ENCODE measurements at places on chromosomes 12 and 14.

DNA sequence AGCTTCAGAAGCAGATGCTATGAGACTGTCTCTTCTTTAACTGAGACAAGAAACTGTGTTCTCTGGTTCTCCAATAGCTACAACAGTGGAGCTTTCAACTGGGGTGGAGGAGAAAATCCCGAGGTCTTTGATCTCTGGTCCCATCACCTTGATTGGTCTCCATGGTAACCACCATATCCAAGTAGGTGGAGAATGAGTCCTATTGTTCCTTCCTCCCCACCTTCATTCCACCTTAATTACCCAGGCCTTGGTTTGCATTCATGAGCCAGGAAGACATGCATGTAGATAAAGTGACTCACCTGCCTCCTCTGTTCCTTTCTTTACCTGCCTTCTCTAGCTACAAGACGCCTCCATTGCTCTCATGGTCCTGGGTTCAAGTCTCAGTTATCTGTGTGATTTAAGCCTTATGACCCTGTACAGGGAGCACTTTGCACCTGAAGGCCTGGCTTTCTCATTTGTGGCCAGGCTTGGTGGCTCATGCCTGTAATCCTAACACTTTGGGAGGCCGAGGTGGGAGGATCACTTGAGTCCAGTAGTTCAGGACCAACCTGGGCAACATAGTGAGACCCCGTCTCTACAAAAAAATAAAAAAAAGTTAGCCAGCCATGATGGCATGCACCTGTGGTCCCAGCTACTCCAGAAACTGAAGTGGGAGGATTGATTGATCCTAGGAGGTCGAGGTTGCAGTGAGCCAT, 157.7 kb upstream of the TBX3 start:
- no peak for DNase-seq

- DNase-seq: no peak
These were observed 41.6 kb downstream of the ITPR2 start for GRCh38 chr12:26791301-26791791.

GRCh38 chr14:89986462-89987160, 30.9 kb downstream of the TDP1 start:
- no peak for DNase-seq

GRCh38 chr14:100100032-100100703, 34.9 kb downstream of the EVL start:
- no peak for DNase-seq

DNA sequence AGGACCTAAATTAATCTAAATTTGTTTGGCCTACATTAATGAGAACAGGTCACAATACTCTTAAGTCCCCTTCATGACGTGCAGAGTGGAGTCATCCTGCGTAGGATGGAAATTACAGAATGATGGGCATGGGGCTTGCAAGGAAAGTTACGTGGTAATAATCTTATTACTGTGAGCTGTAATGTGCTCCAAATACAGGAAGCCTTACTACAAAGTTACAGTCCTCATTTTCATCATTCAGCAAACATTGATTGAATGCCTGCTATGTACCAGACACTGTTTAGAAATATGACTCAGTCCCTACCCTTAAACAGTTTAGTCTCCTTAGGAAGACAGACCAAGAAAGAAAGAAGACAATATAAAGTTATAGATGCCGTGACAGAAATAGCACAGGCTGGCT, 9.4 kb downstream of the HIGD1C start:
- DNase-seq: no peak

DNA sequence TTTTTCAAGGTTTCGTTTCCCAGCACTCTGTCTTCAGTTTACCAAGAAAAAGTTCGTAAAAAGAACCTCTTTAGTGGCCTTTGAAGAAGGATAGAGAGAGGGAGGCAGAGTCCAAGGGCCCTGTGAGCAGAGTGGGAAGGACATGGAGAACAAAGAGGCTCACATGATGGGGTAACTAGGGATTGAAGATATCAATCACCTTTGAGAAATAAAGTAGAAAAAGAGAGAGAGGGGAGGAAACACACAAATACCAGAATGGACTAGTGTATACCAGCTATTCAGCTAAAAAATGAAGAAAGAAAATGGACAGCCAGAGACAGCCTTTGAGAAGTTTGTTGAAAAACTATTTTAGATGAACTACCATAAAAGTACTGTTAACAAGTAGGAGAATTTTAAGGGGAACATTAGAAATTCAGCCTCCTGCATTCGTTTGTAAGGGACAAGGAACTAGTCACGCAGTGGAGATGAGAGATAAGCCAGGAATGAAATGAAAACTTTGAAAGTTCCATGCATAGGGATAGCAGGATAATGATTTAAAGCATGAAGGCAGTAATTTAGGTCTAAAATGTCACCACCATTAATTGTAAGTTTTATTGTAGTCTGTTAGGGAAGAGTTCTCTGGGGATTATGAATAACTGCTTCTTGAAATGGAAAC, 82.1 kb downstream of the SPTSSA start:
- no peak for DNase-seq

GRCh38 chr12:46574847-46575246, 202.3 kb upstream of the SLC38A2 start:
- no peak for DNase-seq

DNA sequence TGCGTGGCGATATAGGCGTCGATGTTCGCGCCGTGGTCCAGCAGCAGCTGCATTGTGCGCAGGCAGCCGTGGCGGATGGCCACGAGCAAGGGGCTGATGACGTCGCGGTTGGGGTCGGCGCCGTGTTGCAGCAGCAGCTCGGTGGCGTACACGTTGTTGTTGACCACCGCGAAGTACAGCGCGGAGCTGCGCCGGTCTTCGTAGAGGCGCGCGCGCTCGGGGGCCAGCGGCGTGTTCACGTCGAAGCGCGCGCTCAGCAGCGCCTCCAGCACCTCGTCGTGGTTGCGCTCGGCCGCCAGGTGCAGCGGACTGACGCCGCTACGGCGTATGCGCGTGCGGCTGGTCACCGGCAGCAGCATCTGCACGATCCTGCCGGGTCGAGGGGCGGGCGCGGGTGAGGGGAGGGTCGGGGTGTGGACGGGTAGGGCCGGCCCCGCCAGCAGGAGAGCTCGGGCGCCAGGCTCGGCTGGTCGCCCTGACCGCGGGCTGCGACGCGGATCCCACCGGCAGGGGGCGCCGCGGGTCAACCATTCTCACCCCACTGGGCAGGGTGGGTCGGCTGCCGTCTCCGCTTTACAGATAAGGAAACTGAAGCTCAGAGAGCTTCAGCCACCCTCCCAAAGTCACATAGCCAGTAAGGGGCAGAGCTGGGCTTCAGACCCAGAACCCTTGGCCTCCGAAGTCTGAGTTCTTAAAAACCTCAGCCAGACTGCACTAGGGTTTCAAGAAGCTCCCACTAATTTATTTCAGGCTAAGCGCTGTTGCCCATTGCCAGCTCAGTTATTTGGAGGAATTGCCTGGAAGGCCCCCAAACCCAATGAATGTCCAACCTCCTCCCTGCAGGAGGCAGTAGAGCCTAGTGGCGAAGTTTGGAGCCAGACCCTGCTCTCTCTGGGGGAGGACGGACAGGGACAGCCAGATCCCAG, 12.4 kb downstream of the FAM181A start:
- DNase-seq: peak; percentile 92

- no peak for DNase-seq
These were observed 40.6 kb upstream of the TAS2R42 start for GRCh38 chr12:11227373-11227772.

DNA sequence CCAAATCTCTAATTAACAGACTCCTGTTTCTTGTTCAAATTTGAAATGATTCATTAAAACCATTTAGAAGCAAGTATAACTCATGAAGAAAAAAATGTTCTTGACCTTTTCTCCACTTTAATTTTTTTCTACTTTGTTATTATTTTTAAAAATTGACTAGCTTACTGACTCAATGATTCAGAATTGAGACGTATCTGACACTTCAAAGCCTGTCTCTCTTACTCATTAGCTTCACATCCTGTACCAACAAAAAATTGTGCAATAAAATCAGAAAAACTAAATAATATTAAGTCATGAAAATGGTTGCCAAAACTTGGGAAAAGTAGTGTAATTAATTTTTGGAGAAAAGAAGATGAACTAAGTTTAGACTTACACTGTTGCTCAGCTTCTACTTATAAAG, 331.2 kb downstream of the SLC16A7 start:
- no peak for DNase-seq

- DNase-seq: no peak
These were observed 8.7 kb upstream of the CYP46A1 start for GRCh38 chr14:99675382-99675835.

GRCh38 chr14:92635031-92635430, 113.4 kb downstream of the LGMN start:
- no peak for DNase-seq

- no peak for DNase-seq
These were observed 44.8 kb downstream of the BCL2L14 start for GRCh38 chr12:12115514-12115913.

DNA sequence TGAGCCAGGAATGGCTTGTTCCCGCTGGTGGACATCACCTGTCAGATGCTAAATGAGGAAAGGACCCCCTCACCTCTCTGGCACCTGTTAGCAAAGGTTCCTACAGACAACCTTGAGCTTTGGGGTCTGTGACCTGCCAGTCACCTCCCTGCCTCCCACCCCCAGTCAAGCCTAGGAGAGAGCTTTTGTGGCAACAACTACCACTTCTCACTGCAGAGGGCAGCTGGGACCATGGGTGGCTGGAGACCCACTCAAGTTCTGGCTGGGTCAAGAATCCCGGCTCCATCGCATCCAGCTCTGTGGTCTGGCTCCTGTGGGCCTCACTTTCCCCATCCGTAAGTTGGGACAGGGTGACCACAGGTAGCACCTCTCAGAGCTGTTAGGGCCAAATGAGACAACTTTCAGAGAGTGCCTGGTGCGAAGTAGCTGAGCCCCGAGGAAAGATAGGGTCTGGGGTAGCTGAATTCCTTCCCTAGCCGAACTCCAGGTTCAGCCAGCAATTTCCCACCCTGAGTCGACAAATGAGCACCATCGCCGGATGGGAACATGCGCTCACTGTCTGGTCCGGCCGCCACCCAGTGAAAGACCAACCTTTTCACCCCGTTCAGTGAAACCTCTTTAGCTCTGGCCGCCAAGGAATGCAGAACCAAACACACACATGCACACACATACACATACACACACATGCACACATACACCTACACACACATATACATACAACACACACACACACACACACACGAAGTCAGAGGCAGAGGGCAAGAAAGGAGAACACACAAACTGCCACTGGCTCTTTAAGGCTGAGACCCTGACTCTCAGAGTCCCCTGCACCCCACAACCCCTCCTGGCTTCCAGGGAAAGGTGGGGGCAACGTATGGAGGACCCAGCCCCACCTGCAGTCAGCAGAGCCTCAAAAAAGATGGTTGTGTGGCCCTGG, 1.9 kb downstream of the TMEM119 start:
- DNase-seq: no peak

DNA sequence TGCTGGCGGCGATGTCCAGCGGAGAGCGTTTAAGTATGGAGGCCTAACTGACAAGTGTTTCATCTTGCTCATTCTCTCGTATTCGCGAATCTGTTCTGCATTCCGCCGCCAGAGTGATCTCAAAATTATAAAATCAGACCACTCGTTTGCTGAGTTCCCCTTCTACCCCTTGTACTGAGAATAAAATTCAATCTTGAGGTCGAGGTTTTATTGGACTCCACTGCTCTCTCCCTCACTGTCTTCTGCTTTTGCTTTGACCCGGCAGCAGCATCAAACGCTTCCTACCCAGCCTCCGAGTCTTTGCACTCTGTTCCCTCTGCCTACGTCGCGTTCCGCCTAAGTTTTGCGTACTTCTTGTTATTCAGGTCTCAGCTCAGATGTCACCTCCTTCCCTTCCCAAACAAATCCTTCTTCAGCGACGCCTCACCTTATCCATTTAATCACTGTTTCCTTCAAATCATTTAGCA, 462 bp downstream of the KNTC1 start:
- peak; percentile 58 for DNase-seq

- DNase-seq: no peak
These were observed 84.1 kb downstream of the TTC7B start for GRCh38 chr14:90732139-90732538.

DNA sequence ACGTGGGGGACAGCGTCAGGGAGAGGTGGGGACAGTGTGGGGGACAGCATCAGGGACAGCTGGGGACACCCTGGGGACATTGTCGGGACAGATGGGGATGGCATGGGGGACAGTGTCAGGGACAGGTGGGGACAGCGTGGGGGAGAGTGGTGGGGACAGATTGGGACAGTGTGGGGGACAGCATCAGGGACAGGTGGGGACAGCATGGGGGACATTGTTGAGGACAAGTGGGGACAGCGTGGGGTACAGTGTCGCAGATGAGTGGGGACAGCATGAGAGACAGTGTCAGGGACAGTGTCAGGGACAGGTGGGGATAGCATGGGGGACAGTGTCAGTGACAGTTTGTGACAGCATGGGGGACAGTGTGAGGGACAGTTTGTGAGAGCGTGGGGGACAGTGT, 240.9 kb downstream of the TMEM121 start:
- no peak for DNase-seq

DNA sequence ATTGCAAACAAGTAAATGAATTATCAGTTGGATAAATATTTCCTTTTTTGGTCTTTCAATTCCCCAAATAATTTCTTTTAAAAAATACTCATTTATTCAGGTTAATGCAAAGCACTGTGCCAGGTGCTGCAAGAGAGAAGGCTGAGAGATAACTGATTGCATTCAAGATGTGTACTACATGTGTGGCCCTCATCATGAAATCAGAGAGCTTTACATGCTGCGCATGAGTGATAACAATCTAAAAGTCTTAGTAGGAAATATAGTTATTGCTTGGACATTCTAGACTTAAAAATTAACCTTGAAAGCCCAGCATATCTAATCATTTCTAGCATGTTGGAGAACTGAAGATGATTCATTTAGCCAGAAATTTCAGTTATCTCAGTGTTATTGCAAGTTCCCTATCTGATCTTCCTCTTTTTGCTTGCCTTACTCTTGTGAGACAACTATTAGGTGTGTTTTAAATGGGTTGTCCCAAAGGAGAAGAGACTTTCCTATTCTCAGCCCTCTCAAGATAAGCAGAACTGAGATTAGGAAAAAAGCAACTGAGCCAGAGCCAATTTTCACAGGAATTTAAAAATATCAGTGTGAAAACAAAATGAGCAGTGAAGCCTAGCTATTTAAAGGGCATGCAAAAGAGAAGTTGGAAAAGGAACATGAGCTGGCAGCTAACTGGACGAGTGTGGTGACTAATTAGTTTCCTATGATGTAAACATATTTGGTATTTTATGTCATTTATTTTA, 60.9 kb downstream of the PLEKHA5 start:
- DNase-seq: no peak

GRCh38 chr14:88823968-88824313, 510 bp upstream of the TTC8 start:
- no peak for DNase-seq

DNA sequence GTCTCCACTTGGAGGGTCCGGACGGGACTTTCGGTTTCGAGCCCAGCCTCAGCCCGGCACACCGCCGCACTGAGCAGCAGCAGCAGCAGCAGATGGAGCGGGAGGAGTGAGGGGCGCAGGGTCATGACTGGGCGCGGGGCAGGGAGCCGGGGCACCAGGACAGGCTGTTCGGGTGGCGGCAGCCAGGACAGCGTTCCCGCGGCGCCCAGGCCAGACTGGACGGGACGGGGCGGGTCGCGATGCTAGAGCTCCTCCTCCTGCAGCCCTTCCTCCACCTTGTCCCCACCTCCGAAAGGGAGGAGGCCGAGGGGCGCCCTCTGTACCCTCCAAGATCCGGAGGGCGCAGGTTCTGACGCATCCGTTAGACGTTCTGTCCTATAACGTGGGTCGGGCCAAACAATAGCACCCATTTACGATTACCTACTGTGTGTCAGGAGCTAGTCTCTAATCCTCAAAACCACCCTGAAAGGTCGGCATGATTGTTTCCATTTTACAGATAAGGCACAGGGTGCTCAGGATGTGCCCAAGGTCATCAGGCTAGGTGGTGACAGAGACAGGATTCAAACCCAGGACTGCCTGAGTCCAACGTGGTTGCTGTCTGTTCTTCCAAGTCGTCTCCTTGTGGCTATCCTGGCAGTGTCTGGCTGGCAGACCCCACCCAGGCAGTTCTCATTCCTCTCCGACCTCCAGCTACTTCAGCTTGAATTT, at the start of gene FKBP11:
TSS of gene FKBP11 (minus strand) at position 189 of the 708 bp plus-strand sequence. CDS start at position 125, 64 bp downstream.
- DNase-seq: peak; percentile 83
